Endodermal cell (in vitro differentiated cells): ENCODE measurements at places on chromosomes 4 and X. TPM values are rescaled to one million over a fixed set of nuclear protein-coding genes. Genes with fewer than 3 reads are reported as not detected.
A peak's percentile ranks its signal among the peaks of the same experiment; 100 is the strongest.

- H3K27me3 ChIP-seq, result no peaks in the 10 kb centered on the region
- H3K27ac ChIP-seq, result peak within 1 kb of the TSS; percentile 67
- peaks cover 12% of the 10 kb centered on the region for H3K36me3 ChIP-seq
Measured at GRCh38 chr4:169270810-169271691, at the start of gene SH3RF1. Gene SH3RF1, minus strand, starts transcription at chr4:169270956. Its CDS starts 1,744 bp downstream, at chr4:169269212.

DNA sequence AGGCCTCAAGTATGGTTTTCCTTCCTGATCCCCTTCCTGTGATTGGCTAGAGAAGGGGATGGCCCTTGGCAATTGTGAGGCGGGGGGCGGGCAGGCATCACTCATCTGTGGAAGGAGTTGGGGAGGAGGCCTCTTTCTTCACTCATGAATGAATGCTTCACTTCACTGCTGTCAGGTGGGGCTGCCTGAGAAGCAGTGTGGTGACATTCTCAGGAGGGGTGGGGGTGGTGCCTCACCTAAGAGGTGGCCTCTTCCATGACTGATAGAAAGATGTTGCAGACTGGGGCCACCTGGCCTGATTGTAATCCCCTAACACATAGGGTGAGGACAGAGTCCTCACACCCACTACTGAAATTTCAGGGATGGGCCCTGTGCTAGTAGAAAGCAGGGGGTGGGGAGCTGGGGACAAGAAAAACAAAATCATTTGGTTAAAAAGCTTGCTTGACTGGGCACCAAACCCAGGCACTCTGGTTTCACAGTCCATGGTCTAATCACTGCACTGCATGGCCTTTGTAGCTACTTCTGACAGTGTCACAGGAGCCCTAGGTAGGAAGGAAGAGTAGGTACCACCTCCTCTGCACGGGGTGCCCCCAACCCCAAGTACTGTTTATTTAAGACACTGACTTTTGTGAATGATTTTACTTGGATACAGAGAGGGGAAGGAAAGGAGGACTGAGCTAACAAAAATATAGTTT is 5.6 kb upstream of the HOPX start:
- peaks cover 4% of the 10 kb centered on the region for H3K4me1 ChIP-seq
- no peak overlapping the region for H3K27ac ChIP-seq
- no peaks in the 10 kb centered on the region for H3K36me3 ChIP-seq
- peaks cover 11% of the 10 kb centered on the region for H3K27me3 ChIP-seq
- no peak overlapping the region for H3K4me3 ChIP-seq

GRCh38 chrX:139905051-139905450 is 27.8 kb downstream of the ATP11C start:
- H3K27ac ChIP-seq, result no peak overlapping the region
- H3K4me1 ChIP-seq, result no peaks in the 10 kb centered on the region
- no peaks in the 10 kb centered on the region for H3K36me3 ChIP-seq
- no peak overlapping the region for H3K4me3 ChIP-seq
- no peaks in the 10 kb centered on the region for H3K27me3 ChIP-seq

Gene DCAF8L1
- not detected in 3 replicates for total RNA-seq

Gene SSX2
- not detected in 3 replicates for total RNA-seq
